Activated naive CD4-positive, alpha-beta T cell treated with anti-CD3 and anti-CD28 coated beads for 36 hours (primary cell): ENCODE measurements at places on chromosomes 12 and 14.

- no peak overlapping the region for H3K4me3 ChIP-seq
- no peak overlapping the region for H3K27ac ChIP-seq
- no peak for DNase-seq
- H3K4me1 ChIP-seq, result no peaks in the 10 kb centered on the region
These were observed 167.6 kb downstream of the ANO4 start for GRCh38 chr12:100962086-100962712.

DNA sequence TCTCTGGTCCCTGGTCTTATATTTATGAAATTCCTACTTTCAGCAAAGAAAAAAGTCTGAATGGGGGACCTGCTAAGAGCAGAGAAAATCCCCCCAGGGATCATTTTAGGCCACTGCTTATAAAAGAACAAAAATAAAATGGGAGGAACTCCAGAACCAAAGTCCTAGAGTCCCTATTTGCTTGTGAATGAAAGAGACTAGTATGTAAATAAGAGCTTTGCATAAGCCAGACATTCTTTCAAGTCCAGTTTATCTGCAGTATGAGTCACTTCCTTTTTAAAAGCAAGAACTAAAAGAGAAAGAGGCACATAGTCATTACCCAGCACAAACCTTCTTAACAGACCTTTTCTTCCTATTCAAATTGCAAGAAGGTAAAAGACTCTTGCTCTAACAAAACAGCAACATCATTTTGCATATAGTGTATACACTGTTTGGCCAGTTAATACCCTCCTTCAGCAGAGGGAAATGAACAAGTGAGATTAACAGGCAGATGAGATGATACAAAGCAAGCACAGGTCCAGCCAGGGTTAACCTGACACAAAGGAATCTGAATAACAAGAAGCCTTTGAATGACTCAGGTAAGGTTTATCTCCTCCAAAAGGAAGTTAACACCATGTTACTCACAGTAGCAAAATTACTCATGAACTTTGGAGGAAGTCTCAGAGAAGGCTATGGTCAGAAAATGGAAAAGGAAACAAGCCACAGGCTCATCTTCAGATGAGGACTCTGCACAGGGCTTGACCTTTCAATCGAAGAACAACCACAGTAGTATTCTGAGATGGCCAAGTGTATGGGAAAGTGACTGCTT is 87.3 kb downstream of the PHLDA1 start:
- H3K27me3 ChIP-seq, result no peaks in the 10 kb centered on the region

DNA sequence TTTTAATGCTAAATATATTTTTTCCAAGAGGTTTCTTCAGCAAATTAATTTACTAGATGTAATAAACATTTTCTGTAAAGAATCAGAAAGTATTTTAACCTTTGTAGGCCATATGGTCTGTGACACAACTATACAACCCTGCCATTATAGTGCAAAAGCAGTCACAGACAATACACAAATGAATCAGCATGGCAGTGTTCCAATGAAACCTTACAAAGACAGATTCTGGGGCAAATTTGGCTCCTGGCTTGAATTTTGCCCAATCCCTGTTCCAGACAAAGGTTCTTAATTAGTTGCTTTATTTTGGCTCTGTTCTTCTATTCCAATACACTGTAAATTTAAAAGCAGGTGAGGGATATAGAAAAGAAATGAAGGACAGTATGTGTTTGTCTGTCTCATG is 352.5 kb downstream of the C12orf50 start:
- no peaks in the 10 kb centered on the region for H3K4me1 ChIP-seq
- peaks cover 2% of the 10 kb centered on the region for H3K27me3 ChIP-seq
- H3K36me3 ChIP-seq, result no peaks in the 10 kb centered on the region
- DNase-seq, result no peak

DNA sequence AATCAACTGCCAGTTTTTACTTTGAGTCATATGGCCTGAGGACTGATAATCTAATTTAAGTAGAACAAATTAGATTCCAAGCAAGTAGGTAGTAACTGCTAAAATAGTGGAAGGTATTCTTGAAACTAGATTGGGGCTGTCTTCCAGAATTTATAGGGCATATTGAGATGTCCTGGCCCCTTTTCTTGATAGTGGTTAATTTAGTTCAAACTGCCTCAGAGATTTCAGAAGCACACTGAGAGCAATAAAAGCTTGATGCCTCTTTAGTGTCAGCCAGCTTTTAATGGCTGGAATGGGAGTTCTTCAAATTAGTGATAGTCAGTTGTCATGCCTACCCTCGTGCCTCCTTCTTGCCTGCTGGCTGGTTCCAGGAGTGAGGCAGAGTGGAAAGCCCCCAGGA is 120.5 kb downstream of the AKAP6 start:
- H3K4me1 ChIP-seq, result no peaks in the 10 kb centered on the region
- H3K4me3 ChIP-seq, result no peak overlapping the region
- no peaks in the 10 kb centered on the region for H3K27me3 ChIP-seq
- DNase-seq, result no peak
- H3K27ac ChIP-seq, result no peak overlapping the region
- no peaks in the 10 kb centered on the region for H3K36me3 ChIP-seq

GRCh38 chr12:9449181-9449580 is 158.5 kb downstream of the KLRB1 start:
- DNase-seq, result no peak
- peaks cover 3% of the 10 kb centered on the region for H3K36me3 ChIP-seq
- no peak overlapping the region for H3K27ac ChIP-seq
- no peaks in the 10 kb centered on the region for H3K27me3 ChIP-seq
- H3K4me1 ChIP-seq, result peaks cover 16% of the 10 kb centered on the region
- peak overlapping the region; percentile 93 for H3K4me3 ChIP-seq

- H3K36me3 ChIP-seq, result no peaks in the 10 kb centered on the region
- no peak overlapping the region for H3K27ac ChIP-seq
- no peak overlapping the region for H3K4me3 ChIP-seq
- no peaks in the 10 kb centered on the region for H3K4me1 ChIP-seq
These were observed 117.5 kb downstream of the ASCL4 start for GRCh38 chr12:107891967-107892366.

DNA sequence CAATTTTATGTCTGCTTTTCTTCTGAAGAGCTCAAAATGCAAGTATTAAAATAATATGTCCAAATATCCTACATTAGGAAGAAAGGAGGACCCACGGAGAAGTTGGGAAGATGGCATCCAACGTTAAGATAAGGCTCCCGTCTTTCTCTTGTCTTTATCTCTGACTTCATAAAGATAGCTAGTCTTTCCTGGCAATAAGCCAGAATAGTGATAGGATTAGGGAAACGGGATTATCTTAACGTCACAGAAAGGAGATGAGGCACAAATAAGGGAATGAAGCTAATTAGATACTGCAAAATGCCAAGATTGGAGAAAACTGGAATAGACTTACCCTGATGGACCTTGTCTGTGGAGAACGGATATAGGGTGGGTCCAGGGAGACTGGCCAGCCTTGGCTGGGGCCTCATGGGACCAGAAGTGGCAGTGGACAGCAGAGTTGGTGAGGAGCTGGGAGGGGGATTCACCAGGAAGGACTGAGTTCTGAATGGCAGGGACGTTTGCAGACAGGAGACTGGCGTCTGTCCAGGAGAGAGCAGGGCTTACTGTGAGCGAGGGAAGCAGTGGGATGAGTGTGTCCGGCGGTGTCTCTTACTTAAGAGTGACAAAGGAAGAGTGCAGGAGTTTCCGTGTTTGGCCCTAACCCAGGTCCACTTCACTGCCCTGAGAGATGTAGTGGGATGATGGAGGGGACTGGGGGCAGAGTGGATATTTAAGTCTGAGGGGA is 119.9 kb downstream of the CACNA1C start:
- H3K36me3 ChIP-seq, result no peaks in the 10 kb centered on the region
- H3K4me3 ChIP-seq, result no peak overlapping the region
- H3K27ac ChIP-seq, result no peak overlapping the region
- H3K27me3 ChIP-seq, result peaks cover 2% of the 10 kb centered on the region
- no peak for DNase-seq

DNA sequence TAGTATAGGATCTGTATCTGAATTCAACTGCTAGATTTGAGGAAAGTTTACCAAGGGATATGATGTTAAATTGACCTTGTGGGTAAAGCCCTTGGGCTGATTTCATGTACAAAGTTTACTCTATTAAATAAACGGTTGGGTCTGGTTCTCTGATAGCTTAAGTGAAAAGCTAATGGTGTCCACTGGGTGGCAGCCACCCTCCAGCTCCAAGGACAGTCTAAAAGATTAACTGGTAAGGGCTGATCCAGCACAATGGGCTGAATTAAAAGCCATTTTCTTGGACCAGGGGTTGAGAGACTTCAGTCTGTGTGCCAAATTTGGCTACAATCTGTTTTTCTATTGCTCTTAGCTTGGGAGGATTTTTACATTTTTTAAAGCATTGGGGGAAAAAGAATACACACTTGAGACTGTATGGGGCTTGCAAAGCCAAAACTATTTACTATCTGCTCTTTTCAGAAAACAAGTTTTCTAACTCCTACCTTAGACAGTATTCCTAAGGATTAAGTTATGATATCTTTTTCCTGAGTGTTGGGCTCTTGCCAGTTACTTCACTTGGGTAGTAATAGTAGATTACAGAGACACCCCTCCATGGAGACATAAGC is 116.5 kb downstream of the GPHN start:
- H3K27me3 ChIP-seq, result no peaks in the 10 kb centered on the region
- peaks cover 5% of the 10 kb centered on the region for H3K36me3 ChIP-seq

DNA sequence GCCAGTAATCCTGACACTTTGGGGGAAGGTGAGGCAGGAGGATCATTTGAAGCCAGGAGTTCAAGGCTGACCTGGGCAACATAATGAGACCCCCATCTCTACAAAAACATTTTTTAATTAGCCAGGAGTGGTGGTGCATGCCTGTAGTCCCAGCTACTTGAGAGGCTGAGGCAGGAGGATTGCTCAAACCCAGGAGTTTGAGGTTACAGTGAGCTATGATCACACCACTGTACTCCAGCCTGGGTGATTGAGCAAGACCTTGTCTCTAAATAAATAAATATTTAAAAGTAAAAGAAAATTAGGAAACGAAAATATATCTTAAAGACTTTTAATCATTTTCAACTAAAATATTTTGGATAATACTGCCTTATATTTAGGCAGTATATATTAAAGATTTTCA is 25.9 kb downstream of the CKB start:
- H3K4me1 ChIP-seq, result peaks cover 7% of the 10 kb centered on the region
- DNase-seq, result no peak
- no peak overlapping the region for H3K27ac ChIP-seq
- H3K4me3 ChIP-seq, result no peak overlapping the region
- no peaks in the 10 kb centered on the region for H3K27me3 ChIP-seq
- peaks cover 22% of the 10 kb centered on the region for H3K36me3 ChIP-seq

GRCh38 chr12:83113945-83114344 is 427.2 kb downstream of the TMTC2 start:
- no peaks in the 10 kb centered on the region for H3K27me3 ChIP-seq
- H3K4me3 ChIP-seq, result no peak overlapping the region
- no peak for DNase-seq
- H3K4me1 ChIP-seq, result no peaks in the 10 kb centered on the region

- H3K27ac ChIP-seq, result no peak overlapping the region
- no peak for DNase-seq
- no peaks in the 10 kb centered on the region for H3K36me3 ChIP-seq
- no peak overlapping the region for H3K4me3 ChIP-seq
- H3K4me1 ChIP-seq, result no peaks in the 10 kb centered on the region
These were observed 138.1 kb upstream of the NTF3 start for GRCh38 chr12:5293773-5294172.

- no peak overlapping the region for H3K27ac ChIP-seq
- DNase-seq, result no peak
- no peaks in the 10 kb centered on the region for H3K27me3 ChIP-seq
- no peak overlapping the region for H3K4me3 ChIP-seq
These were observed 7.0 kb upstream of the RPS26 start for GRCh38 chr12:56034586-56035332.

GRCh38 chr14:68098834-68099233 is 279.3 kb downstream of the RAD51B start:
- H3K4me3 ChIP-seq, result no peak overlapping the region
- H3K27me3 ChIP-seq, result no peaks in the 10 kb centered on the region
- no peak overlapping the region for H3K27ac ChIP-seq
- no peaks in the 10 kb centered on the region for H3K4me1 ChIP-seq
- peaks cover 34% of the 10 kb centered on the region for H3K36me3 ChIP-seq

DNA sequence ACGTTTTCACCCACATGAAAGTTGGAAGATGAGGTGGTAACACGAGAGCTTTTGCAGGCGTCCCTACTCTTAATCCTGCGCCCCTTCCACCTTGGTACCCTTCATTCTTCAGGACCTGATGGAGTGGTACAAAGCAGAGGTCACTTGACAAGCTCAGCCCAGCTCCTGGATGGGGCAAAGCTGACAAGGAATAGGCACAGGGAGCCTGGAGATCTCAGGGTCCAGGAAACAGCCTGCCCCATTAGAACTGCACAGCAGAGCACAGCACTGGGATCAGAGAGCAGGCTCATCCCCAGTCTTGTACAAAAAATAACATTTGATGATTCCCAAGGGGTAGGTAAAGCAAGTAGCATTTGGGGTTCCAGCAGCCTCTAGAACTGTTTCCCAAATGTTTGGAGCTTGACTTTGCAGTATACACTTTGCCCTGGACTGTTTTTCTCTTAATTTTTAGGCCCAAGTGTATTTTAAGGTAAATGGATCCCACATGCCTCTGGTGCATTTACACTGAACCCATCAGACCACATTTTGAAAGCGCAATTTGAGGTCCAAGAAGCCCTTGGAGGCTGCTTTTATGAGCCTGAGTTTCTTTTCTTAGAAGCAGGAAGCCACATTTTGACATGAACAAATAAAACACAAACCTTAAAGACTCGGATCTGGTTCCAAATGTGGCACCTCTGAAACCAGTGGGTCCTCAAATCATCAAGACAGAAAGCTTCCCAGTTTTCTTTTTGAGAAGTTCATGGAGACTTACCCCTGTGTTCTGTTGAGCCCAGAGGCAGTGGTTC is 633 bp downstream of the TC2N start:
- peak overlapping the region; percentile 73 for H3K4me3 ChIP-seq
- H3K27me3 ChIP-seq, result no peaks in the 10 kb centered on the region
- peak overlapping the region; percentile 96 for H3K27ac ChIP-seq
- no peak for DNase-seq

- no peak overlapping the region for H3K4me3 ChIP-seq
- peaks cover 11% of the 10 kb centered on the region for H3K27me3 ChIP-seq
- H3K4me1 ChIP-seq, result no peaks in the 10 kb centered on the region
- no peak for DNase-seq
- no peak overlapping the region for H3K27ac ChIP-seq
These were observed 194.2 kb downstream of the ADGRD1 start for GRCh38 chr12:131147894-131148293.

GRCh38 chr12:6747216-6747615 is 5.7 kb downstream of the MLF2 start:
- H3K27ac ChIP-seq, result peak overlapping the region; percentile 54
- no peak for DNase-seq
- no peaks in the 10 kb centered on the region for H3K27me3 ChIP-seq
- H3K4me1 ChIP-seq, result peaks cover 44% of the 10 kb centered on the region
- peaks cover 41% of the 10 kb centered on the region for H3K36me3 ChIP-seq
